ENCODE measurements at places on chromosomes 4 and X.

- no peak for DNase-seq
Observed at GRCh38 chr4:155807021-155807420, 48.2 kb downstream of the GUCY1B1 start.

GRCh38 chr4:26717332-26717731 is 133.4 kb downstream of the TBC1D19 start:
- no peak for DNase-seq

GRCh38 chr4:22634541-22635181 is 58.1 kb upstream of the GBA3 start:
- DNase-seq, result peak; percentile 40

GRCh38 chr4:11898796-11899195 is 470.1 kb upstream of the HS3ST1 start:
- no peak for DNase-seq

DNA sequence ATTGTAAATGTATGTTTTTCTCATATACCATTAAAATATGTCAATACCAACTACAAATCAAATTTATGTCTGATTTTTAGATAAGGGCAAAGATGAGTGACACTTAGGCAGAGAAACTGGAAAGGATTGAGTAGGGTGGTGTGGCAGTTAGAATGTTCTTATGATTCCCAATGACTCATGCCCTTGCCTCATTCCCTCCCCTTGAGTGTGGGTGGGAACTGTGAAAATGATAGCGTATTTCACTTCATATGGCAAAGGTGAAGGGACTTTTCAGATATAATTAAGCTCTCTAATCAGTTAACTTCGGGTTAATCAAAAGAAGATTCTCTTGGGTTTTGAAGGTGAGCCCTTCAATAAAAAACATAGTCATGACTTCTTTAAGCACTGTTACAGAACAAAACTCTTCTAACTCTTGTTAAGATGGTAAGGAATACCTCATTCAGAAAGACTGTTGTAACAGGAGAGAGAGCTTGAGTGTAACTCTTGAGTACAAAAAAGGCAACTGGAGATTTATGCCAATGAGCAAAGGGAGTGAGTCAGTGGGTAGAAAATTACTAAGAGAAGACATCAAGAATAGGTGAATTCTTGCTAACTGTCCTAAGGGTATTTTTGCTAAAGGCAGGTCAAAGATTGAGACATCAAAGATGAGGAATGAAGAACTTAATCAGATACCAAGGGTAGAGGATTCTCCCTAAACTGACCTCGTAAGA is 329.5 kb downstream of the KCTD8 start:
- DNase-seq, result no peak

DNA sequence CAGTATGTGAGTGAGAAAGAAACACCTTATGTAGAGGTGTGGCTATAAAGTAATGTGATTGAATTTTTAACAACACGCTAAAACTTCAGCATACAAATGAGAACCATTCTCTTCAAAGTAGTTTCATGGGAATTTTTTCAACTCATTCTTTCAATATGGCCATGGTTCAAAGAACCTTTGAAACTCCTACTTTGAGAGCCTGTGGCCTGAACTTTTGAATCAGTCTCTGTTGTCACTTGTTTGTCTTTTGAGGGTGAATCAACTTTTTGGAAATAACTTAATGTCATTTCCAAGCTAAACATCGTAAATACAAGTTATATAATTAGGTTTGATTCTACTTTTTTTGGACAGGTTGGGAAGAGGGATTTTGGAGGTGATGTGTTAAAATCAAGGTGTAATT is 49.9 kb upstream of the CASK start:
- no peak for DNase-seq

- DNase-seq, result no peak
Observed at GRCh38 chrX:136910565-136911035, 30.1 kb upstream of the RBMX start.

GRCh38 chr4:15884666-15885065 is 53.9 kb downstream of the FGFBP1 start:
- no peak for DNase-seq

GRCh38 chr4:125187226-125188176 is 127.3 kb upstream of the FAT4 start:
- DNase-seq, result no peak

DNA sequence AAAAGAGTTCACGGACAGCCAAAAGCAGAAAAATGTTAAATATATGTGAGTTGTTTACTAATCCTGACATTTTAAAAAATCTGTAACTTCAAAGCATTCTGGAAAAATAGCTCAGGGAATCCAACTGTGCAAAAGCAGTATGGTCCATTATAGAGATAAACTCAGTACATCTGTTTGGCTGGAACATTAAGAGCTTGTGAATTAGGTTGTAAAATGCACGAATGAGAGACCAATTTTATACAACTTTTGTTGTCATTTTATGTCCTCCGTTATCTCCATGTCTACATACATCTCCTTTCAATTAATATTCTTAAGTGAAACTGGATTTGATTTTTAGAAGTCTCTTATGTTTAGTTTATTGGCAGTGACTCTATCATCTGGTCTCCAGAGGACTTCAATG is 367.0 kb upstream of the ATOH1 start:
- DNase-seq, result no peak

GRCh38 chr4:82508806-82509428 is 52.9 kb downstream of the TMEM150C start:
- DNase-seq, result no peak

DNA sequence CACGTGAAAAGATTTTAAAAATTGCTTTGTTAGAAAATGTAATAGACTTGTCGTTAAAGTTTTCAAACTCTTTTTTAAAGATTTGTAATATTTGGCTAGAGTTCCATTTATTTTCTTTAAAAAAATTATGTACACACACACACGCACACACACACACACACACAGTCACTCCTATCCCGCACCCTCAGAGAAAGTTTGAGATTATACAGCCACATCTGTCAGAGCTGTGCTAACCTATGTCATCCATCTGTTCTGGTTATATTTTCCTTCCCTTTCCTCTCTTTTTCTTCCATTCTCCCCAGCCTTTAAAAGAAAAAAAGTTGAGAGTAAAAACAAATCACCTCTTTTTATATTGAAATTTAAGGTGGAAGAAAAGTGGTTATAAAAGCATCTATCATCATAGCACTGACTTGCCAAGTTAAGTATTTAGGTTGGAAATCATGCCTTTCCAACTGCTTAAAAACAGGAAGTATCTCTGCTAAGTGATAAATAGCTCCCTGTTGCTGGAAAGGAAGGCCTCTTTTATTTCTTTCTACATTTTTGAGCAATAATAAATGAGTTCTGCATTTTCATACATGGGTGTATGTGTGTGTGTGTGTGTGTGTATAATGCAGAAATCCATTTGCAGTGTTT is 163.3 kb upstream of the SPRY1 start:
- no peak for DNase-seq

DNA sequence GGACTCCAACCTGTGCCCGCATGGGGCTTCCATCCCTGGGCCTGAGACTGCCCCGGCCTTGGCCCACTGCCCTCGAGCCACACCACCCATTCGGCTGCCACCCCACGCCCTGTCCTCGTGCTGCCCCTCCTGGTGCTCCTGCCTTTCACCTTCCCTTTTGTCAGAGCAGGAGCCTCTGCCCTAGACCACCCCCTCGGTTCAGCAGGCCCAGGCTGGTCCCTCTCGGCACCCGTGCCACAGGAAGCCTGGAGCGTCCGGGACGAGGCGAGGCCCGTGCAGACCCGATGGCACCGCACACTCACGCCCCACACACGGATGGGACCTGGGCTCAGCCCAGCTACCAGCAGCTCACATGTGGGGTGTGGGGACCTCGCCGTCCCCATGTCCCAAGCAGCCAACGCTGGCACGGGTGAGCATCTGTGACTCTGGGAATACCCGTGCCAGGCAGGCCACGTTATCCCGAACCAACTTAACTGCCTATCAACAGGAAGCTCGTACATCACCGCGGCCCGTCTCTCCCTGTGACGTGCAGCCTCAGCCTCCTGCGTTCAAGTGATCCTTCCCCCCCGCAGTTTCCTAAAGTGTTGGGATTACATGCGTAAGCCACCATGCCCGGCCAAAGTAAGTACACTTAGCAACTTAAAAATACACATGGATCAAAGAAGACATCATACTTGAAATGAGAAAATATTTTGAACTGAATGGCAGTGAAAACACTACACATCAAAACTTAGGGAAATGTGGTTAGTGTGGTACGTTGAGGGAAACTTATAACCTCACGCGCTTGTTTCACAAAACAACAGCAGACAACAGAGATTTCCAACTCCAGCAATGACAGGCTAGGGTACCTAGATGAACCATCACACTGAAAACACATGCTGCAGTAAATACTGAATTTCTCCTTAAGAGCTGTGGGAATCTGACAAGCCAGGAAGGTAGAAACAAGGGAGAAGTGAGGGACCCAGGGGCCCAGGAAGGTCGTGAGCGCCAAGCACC is 29.0 kb downstream of the LRPAP1 start:
- DNase-seq, result no peak

GRCh38 chr4:24624381-24624780 is 40.0 kb upstream of the DHX15 start:
- DNase-seq, result no peak

DNA sequence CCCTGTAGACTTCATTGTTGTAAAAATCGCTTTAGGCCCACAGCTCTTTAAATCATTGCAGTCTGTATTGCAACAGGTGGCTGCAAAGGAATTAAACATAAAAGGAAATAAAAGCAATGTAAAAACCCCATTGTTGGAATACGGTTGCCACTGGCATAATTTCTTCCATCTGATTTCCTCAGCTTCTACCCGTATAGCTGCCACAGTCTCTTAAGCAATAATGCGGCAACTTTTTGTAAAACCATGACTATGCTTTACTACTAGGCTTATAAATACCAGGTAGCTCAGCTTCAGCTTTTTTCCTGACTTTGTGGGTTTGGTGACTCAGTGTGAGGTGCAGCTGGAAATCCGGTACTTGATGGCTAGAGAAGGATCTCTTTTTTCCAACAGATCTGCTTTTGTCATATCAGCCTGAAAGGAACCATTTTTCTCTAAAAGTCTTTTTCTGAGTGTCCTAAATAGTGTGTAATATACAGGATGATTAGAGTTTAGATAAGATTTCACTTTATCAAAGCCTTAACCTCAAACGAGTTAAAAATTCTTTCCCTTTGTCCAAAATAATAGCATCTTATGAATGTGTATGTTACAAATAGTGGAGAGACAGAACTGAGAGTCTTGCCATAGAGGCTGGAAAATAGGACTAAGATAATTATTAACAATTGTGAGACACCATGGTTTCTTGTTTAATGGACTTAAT is 268.0 kb downstream of the ADGRL3 start:
- DNase-seq, result no peak

GRCh38 chr4:128633067-128633466 is 176.4 kb upstream of the JADE1 start:
- no peak for DNase-seq

DNA sequence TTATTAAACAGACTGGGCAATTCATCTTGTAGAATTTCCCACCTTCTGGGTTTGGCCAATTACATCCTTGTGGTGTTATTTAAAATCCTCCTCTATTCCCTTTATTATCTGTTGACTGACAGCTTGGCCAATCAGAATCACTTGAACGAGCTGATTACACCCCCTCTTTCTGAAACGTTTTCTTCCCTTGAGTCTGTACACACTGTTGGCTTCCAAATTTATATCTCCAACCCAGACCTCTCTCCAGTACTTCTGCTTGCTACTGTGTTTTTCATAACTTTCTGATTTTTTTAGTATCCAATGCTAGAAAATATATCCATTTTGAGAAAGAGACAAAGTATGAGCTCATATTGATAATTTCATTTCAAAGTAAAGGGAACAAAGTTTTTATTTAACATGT is 14.8 kb downstream of the CD38 start:
- DNase-seq, result no peak

DNA sequence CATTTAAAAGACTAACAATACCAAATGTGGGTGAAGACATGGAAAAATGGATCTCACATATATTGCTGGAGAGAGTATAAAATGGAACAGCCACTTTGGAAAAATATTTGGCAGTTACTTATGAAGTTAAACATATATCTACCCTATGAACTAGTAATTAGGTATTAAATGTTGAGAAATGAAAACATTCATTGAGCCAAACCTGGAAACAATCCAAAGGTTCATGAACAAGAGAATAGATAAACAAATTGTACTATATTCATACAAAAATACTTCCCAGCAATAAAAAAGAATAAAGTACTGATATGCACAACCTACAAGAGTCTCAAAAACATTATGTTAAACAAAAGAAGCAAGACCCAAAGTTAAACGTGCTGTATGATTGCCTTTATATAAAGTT is 4.0 kb upstream of the EGF start:
- DNase-seq, result no peak

DNA sequence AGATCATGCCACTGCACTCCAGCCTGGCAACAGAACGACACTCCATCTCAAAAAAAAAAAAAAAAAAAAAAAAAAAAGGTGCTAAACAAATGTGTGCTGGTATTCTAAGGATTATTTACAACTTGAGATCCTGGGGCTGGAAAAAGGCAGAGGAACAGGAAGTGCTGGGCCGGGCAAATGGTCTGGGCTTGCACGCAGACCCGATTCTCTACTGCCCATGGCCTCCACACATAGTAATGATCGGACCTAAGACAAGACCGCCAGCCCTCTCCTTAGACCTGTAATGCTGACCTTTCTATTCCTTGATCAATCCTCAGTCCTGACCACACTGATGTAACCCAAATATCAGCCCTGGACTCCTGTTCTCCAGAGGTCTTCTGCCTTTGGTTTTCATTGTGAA is 67.8 kb downstream of the EFNB1 start:
- DNase-seq, result no peak

DNA sequence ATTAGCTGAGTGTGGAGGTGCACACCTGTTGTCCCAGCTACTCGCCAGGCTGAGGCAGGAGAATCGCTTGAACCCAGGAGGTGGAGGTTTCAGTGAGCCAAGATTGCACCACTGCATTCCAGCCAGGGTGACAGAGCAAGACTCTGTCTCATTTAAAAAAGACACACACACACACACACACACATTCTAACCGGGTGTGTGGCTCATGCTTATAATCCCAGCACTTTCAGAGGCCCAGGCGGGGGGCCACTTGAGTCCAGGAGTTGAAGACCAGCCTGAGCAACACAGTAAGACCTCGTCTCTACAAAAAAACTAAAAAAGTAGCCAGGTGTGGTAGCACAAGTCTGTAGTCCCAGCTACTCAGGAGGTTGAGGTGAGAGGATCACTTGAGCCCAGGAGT is 152.3 kb downstream of the LRBA start:
- no peak for DNase-seq

DNA sequence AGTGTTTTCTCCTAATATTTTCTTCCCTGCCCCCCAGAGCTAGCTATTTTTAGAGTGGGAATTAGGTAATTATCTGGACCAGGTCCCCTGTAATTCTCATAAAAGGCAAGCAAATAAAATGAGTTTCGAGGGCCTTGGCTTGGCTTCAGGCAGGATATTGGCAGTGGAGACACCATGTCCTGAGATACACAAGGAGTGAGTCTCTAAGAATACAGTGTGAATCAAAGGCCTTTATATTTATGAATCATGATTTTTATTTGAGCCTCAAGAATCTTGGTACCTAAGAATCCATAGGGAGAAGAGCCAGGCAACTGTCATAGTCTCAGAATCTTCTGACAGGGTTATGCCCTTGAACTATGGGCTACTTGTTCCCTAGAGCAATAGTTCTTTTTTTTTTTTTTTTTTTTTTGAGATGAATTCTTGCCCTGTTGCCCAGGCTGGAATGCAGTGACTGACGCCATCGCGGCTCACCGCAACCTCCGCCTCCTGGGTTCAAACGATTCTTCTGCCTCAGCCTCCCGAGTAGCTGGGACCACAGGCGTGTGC is 205.4 kb downstream of the LDB2 start:
- DNase-seq, result no peak

GRCh38 chrX:44989995-44990770 is 117.2 kb downstream of the KDM6A start:
- no peak for DNase-seq
